ENCODE measurements at places on chromosomes 1 and 21.

DNA sequence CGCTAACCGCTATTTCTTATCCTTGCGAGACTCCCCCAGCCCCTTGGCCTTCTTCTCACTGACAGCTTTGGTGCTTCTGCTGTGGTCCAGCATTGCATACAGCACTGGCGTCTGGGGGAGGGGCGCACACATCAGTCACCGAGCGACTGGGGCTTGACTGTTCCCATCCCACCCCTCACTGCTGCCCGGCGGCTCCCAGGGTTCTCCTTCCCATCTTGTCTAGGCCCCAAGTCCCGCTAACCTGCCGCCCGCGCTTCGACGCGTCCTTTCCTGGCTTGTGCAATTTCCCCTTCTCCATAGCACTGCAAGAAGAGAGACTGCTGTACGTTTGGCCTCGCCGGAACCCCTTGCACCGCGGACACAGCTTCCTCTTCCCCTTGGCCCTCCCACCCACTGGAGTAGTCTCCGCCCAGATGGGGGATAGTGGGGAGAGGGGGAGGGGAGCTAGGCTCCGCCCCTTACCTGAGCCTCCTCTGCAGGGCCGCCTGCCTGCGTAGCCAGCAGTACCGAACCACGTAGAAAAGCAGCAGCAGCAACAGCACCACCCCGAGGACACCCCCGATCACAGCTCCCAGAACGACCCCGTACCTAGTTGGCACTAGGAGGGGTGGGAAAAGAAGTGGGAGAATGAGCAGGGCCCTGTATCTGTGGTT, 3.8 kb downstream of the MPZ start:
- DNase-seq: peak; percentile 98

DNA sequence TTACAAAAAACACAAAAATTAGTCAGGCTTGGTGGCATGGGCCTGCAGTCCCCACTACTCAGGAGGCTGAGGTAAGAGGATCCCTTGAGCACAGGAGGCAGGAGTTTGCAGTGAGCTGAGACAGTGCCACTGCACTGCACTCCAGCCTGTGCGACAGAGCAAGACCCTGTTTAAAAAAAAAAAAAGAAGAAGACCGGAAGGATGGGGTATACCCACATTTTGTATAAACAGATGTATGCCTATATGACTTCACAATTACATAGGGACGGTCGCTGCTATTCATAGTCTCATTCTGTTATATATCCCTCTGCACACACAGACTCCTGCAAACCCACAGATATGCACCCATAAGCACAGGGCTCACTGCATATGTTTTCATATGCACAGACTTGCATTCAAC, 12.7 kb downstream of the LCK start:
- no peak for DNase-seq

DNA sequence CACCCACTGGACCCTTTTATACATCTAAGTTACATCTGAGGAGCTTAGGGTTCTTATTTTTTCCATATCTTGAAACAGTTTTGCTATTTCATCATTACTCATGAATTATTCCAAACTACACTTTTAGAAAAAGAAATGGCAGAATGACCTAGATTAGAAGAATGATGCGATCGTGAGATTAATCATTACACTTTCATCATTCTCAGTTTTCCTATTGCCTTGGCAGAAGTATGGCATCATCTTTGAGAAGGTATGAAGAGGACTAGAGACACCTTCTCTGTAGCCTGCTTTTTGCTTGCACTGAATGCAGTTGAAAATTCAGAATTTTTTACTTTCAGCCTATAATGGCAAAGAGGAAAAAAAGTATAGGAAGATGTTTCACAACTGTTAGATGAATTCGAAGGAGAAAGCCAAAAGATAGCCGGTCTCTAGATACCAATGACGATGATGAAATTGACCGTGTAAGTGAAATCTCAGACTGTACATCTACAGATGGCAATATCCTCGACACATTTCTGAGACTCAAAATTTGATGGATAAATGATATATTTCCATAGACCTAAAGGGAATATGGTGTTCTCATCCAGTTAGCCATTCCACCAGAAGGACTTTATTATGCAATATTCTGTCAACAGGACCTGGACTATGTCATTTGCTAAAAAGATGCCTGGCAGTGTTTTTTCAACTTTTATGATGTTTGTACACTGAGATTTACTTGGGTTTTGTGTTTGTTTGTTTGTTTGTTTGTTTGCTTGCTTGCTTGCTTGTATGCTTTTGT, 191.8 kb downstream of the TOMM20 start:
- DNase-seq: no peak

DNA sequence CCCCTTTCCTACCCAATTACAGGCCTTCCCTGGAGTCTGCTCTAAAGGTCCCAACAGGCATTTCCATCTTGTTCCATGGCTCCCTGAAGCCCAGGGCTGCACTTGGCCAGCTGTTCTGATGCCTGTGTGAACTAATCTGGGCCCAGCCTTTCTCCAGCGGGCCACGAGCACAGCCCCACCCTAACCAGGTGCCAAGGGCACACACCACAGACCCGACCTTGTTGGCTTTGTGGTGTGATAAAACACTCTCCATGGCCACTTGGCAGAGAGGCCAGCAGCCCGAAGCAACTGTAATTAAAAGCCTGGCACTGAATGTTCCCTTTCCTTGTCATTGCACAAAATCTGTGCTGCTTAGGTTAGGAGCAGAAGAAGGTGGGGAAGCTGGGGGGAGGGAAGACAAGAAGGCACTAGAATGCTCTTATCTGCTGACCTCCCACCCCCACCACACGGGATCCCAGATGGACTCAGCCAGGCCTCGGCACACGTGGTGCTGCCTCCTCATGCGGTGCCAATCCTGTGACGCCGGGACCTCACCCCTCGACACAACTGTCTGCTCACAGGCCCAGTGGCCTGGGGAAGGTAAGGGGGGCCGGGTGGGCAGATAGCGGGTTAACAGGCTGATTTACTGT, 9.9 kb downstream of the HCRTR1 start:
- DNase-seq: no peak

DNA sequence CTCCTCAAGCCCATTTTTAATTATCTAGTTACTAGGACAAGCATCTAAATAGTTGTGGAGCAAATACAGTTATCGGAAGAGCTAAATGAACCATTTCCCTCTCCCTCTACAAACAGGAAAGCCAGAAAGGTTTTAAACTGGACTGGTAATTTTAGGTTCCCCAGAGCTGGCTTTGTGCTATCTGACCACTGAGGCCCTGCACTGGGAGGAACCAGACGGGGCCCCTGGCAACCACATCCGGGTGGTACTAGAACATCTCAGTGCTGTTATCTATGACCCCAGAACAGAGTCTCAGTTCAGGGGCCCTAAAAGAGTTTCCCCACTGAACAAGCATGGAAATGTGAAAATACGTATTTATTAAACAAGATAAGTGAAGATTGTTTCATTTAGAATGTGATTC, 7.7 kb upstream of the RSPH1 start:
- DNase-seq: no peak

GRCh38 chr1:15622712-15623373, 5.6 kb downstream of the DDI2 start:
- DNase-seq: no peak

DNA sequence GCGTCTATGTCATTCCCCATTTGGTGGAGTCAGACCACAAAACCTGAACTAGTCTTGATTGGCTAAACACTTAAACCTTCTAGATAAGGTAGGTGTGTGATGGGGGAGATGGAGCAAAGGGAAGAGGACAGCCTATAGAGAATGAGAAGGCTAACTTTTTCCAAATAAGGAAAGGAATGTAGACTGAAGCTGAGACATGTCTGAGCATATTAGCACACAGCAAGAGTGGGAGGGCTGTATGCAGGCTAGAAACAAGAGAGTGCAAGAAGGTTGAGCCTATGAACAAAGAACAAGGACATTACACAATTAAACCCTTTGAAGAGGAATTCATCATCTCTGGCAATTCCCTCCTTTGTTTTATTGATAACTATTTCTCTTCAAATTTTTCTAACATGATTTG, 89.2 kb upstream of the OLFM3 start:
- no peak for DNase-seq

DNA sequence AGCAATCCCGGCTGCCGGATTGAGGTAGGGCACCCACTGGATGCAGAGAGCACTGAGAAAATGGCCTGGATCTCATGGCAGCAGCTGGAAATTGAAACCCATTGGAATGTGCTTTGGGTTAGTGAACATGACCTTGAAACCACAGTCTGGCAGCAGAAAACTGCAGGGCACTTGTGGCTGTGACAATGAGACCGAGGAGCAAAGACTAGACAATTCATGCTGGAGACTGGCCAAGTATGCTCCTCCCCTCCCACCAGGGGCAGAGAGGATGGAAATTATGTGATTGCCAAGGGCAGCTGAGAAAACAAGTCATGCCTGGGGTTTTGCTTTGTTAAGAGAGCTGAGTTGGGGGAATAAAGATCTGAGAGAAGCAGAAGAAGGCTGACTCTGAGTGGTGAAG, 60.7 kb downstream of the ZNF697 start:
- DNase-seq: no peak

- DNase-seq: no peak
These were observed 31.3 kb upstream of the GUCA2A start for GRCh38 chr1:42195841-42196240.

- no peak for DNase-seq
These were observed 27.0 kb downstream of the TTC39A start for GRCh38 chr1:51303315-51303714.

DNA sequence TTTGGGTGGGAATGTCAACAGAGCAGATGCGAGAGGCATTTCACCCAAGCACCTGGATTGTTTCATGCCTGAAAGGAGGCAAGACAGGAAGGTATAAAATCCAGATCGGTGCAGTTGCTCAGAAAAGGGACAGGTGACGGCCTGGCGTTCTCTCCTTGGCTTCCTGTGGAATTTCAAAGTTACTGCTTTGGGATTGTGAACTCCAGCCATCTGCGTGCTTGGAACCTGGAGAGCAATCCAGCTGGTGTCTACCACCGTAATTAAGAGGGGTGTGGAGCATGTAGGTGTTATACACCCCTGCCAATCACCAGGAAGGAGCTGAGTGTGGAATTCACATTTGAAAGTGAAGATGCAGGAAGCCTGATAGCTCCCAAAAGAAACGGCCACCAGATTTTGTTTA, 286.1 kb downstream of the KIF26B start:
- no peak for DNase-seq

GRCh38 chr1:167229719-167230385, 9.2 kb downstream of the POU2F1 start:
- peak; percentile 30 for DNase-seq

DNA sequence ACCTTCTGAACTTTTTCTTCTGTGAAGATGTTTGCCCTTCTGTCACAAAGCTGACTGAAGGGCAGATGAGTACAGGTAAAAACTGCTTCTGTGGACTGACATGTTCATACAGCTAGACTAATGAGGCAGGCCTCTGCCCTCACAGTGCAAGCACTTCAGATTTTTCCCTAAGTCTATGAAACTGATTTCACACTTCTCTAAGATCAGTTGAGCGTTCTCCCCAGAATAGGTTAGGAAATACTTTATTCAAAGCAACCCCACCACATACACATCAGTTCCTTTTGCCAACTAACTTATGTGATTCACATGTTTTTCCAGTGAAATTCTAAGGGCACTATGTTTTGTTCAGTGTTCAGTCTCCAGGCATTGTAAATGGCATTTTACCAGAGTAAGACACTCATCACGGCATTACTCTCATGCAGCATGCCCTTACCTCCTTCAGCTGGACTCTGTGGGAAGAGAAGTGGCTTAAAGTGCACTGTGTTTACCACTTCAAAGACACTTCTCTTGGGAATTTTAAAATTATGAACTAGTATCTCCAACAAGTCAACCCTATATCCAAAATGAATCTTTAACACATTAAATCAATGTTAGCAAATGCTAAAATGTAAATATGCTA, 5.4 kb upstream of the PSMG1 start:
- no peak for DNase-seq

- no peak for DNase-seq
These were observed 86.2 kb downstream of the ZBTB18 start for GRCh38 chr1:244137276-244137675.

GRCh38 chr1:234598974-234599616, 10.9 kb downstream of the IRF2BP2 start:
- DNase-seq: peak; percentile 52
